Stimulated activated CD4-positive, alpha-beta T cell treated with anti-CD3 and anti-CD28 coated beads, TNF-alpha, amount 100 ng/mL, for 1 hour (primary cell): ENCODE measurements at places on chromosomes 12 and 14.

GRCh38 chr14:89302396-89302950 is 114.6 kb downstream of the FOXN3 start:
- DNase-seq, result no peak

- no peak for DNase-seq
Observed at GRCh38 chr12:59583003-59583712, 12.7 kb upstream of the SLC16A7 start.

DNA sequence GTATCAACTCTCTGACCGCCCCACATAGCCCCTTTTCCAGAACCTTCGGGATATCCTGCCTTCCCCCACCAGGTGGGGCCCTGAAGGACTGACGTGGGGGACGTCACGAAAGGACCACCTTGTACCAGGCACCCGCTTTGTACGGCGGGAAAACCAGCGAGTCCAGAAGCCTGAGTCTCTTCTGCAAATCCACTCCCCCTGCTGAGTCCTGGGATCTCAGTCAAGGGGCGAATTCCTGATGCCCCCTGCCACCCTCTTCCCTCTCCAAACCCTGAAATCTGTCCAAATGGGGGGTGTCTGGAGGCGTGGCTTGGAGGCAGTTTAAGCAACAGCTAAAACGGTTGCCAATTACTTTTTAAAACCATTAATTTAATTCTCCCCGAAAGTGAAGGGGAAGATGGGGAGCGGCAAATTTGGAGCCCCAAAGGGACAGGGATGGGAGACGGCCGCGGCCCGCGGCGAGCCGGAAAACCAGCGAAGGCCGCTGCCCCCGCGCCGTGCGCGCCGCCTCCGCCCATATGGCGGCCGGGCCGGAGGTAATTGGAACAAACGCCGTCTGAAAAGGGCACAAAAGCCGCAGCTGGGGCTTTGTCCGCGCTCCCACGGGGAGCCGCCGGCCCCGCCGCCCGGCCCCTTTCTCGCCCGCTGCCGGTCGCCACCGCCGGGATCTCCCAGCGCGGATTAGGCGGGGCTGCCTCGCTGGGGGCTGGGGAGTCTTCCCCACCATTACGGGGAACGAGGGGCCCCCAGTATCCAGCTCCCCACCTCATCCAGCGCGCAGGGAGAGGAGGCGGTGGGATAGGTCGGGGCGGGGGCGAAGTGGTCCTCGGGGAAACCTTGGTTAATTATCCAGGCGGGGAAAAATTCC is 6.6 kb downstream of the LHX5 start:
- DNase-seq, result no peak

- DNase-seq, result no peak
Observed at GRCh38 chr14:105330491-105330895, 15.9 kb downstream of the PACS2 start.

- DNase-seq, result no peak
Observed at GRCh38 chr12:57744194-57744776, 554 bp upstream of the TSPAN31 start.

GRCh38 chr12:121166356-121166755 is 33.7 kb downstream of the P2RX7 start:
- DNase-seq, result no peak

GRCh38 chr12:71509705-71510104 is 70.1 kb downstream of the LGR5 start:
- DNase-seq, result no peak

DNA sequence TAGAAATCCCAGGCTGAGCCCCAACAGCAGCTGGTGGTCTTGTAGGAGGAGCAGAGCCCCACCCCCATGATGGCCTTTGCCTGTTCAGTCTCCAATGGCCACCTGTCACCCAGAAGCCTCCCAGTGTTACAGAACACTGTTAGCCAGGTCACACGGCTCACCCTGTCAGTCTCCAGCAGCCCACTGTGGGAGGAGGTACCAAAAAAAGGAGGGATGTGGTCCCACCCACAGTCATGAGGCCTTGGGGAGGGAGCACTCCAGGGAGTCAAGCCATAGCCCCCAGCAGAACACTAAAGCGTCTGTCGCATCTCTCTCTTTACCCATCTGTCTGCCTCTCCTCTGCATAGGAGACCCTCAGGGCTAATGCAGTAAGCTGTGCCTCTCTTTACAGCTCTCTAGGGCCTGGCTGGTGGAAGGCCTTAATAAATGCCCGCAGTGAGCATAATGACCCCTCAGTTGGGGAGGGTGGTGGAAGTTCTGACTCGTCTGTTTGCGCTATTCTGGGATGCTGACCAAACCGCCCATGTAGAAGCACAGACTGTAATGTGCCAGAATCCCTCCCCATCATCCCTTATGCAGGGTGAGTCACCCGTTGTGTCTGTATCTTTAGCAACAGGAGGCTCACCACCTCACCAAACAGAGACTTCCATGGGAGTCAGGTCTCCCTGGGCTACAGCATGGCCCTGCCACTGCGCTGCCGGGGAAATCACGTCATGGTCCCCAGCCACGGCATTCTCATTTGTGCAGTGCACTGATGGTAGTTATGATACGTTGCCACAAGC is 14.6 kb downstream of the C14orf132 start:
- DNase-seq, result no peak

GRCh38 chr14:37596790-37597472 is 1.5 kb downstream of the TTC6 start:
- DNase-seq, result no peak

DNA sequence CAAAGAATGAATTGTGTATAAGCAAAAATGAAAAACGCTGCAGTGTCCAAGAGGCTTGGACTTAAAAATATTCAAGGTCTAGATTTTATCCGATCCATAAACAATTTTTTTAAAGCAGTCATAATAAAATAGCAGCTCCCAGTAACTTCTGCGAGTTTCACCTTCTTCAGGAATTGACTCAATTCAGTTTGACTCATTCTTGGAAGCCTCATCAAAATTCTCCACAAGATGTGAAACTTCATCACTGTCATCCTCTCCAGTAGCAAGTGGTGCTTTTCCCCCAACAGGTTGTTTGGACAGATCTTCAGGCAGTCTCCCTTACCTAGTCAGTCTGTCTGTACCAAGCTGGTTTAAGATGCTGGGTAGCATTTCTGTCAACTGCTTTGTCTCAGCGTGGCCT is 93.5 kb upstream of the FOXG1 start:
- no peak for DNase-seq

DNA sequence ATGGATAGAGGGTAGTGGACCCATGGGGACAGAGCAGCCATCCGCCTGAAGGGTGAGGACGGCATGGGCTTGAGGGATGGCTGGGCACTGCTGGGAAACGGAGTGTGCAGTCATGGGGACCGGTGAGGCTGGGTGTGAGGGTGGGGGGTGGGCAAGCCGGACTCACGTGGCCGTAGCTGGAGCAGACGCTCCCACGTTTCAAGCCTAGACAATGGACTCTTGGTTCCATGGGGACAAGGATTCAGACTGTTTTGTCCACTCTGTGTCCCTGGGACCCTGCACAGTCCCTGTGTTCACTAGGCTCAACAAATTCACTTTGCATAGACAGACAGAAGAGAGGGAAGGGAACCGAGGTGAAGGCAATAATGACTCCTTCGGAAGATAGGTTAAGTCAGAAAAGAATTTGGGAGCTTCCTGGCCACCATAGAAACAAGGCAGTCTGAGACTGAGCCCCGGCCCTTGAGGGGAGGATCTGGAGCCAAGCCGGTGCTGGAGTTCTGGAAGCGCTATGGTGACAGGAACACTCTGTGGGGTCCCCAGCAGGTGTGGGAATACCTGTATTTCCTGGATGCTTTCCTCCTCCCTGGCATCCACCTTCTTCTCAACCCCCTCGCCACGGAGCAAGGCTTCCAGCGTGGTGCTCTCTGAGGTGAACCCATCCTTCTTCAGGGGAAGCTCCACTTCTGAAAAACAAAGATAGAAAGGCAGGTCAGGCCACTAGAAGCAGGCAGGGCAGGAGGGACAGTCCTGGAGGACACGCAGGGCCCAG is 162.5 kb downstream of the DPF3 start:
- DNase-seq, result no peak

- no peak for DNase-seq
Observed at GRCh38 chr12:79688376-79689060, 2.2 kb downstream of the PAWR start.

DNA sequence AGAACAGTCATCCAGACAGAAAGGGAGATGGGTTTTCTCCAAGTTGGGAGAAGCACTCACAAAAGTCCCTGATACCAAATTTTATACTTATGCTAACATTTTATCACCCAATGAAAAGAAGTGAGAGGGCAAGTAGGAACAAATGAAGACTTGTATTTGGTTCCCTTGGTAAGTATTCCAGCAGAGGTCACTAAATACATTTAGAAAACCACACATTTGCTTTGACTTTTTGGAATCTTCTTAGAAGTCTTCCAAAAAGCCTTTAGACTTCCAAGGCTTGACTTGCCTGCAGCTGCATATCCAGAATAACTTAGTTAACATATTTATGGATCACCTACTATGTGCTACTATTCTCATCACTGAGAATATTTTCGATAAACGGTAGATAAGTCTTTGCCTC is 3.1 kb upstream of the GYS2 start:
- no peak for DNase-seq

- DNase-seq, result no peak
Observed at GRCh38 chr12:131830335-131830913, 2.2 kb downstream of the MMP17 start.

DNA sequence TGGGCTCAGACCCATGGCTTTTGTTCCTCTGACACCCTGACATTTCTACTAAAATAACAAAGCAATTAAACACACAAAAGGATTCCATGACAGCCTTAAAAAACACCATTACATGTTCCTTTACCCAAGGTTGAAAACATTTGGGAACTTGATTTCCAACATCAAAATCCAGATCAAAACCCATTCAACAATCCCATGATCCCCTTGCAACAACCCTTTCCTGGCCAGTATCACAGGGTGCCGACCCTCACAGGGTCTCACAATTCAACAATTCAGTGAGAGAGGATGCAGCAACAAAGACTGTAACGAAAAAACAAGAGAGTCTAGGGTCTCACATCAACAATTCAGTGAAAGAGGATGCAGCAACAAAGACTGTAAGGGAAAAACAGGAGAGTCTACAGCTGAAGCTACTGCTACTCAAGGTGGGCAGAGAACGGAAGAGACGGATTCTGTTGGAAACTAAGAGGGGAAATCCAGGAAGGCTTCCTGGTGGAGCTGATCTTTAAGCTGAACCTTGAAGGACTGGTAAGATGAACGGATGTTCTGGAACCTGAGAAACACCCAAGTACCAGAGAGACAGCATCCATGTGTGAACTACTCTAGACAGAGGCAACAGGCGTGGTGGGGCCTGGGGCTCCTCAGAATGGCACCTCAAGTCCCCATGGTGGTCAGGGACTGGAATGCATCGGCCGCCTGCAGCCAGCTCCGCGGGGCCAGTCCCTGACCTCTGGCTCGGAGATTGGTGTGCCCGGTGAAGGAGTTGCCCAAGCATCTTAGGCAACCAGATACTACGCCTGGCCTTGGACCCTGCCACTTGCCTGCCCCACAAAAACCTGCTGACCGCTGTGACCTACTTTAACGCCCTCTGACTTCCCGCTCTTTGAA is 22.7 kb upstream of the ZFP36L1 start:
- no peak for DNase-seq

- no peak for DNase-seq
Observed at GRCh38 chr12:76020731-76021672, 10.6 kb downstream of the PHLDA1 start.

DNA sequence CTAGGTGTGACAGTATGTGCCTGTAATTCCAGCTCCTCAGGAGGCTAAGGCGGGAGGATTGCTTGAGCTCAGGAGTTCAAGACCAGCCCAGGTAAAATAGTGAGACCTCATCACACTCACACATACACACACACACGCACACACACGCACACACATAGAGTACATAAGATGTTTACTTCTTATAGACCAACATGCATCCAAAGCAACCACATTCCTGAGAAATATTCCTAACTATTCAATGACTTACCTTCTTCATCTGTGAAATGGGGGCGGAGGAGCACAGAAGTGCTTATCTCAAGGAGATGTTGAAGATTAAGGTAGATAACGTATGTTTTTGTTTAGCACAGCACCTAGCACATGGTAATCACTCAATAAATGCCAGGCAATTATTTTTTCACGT is 6.4 kb downstream of the NDUFA12 start:
- DNase-seq, result no peak

- no peak for DNase-seq
Observed at GRCh38 chr12:100851637-100852036, 57.1 kb downstream of the ANO4 start.

DNA sequence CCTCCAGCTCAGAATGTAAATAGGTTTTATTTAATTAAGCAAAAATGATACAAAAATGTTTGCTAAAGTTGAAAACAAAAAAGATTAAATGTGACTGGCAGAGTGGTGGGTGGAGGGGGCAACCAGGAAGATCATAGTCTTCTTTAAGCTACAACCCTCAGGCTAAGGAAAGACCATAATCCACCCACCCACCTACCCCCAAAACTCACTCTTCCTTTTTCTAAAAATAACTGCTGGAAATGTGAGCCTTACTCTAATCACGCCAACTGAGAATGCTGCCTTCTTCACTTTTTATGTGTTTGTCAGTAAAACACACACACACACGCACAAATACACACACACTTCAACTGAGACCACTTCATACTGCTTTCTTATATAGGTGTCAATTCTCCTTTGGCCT is 230.0 kb upstream of the EGLN3 start:
- DNase-seq, result no peak

GRCh38 chr12:117567644-117568216 is 206.3 kb upstream of the NOS1 start:
- DNase-seq, result no peak

DNA sequence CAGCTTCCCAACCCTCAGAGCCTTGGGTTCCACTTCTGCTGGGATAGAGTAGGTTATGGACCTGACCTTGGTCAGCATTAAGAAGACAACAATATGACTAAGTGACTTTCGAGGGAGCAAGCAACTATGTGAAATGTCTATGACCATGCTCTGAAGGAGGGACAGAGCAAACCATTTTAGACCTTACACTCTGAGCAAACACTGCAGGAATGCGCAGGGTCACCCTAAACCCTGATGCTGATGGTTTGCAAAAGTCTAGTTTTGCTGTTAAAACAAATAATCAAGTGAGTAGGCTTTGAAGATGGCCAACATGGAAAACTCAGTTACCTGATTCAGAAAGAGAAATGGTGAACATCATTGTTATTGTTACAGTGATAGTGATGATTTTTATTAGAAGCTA is 8.7 kb downstream of the ZCCHC8 start:
- DNase-seq, result no peak

GRCh38 chr14:61609191-61609843 is 86.0 kb upstream of the HIF1A start:
- DNase-seq, result no peak

- no peak for DNase-seq
Observed at GRCh38 chr14:89067293-89067972, 243.0 kb downstream of the TTC8 start.

- DNase-seq, result no peak
Observed at GRCh38 chr14:89805501-89805900, 149.0 kb downstream of the EFCAB11 start.

GRCh38 chr12:131782061-131782460 is 46.1 kb upstream of the MMP17 start:
- no peak for DNase-seq

DNA sequence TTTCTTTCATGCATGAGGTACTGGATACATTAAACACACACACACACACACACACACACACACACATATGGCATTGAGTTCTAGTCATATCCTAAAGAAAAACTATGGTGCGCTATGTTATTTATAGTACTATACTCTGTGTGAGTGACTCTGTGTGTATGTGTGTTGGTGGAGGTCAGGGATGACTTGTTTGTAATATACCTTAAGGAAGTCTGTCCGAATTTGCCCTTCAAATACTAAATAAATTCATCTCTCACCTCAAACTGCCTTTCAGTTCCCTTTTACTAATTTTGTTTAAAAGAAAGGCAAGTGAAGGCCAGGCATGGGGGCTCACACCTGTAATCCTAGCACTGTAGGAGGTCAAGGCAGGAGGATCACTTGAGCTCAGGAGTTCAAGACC is 2.1 kb upstream of the AKAP5 start:
- DNase-seq, result no peak
